Mesangial cell (primary cell): ENCODE measurements at places on chromosomes 7 and 10. TPM values are rescaled to one million over a fixed set of nuclear protein-coding genes. Genes with fewer than 3 reads are reported as not detected.

Gene SUN3
- total RNA-seq = 0.51 TPM in 1 of 2 replicates, not detected in the other

Gene SYT15
- 0.16 and 0.89 TPM in 2 replicates for total RNA-seq

Gene EIF5AL1
- total RNA-seq = under 0.01 and 0.49 TPM in 2 replicates

Gene FXYD4
- not detected in 2 replicates for total RNA-seq

Gene LRMDA
- total RNA-seq = 2.0 and 7.1 TPM in 2 replicates

Gene NPC1L1
- 0.33 and 1.1 TPM in 2 replicates for total RNA-seq

Gene OR2A42
- total RNA-seq = under 0.01 and 0.49 TPM in 2 replicates

Gene CDHR3
- 1.1 and 2.7 TPM in 2 replicates for total RNA-seq
